NCI-H1417 treated with DMSO at 0.1 percent for 48 hours (cell line): ENCODE measurements at places on chromosomes 1 and 21.
A peak's percentile ranks its signal among the peaks of the same experiment; 100 is the strongest.

- DNase-seq: no peak
Measured at GRCh38 chr1:97553971-97554370, 366.9 kb downstream of the DPYD start.

DNA sequence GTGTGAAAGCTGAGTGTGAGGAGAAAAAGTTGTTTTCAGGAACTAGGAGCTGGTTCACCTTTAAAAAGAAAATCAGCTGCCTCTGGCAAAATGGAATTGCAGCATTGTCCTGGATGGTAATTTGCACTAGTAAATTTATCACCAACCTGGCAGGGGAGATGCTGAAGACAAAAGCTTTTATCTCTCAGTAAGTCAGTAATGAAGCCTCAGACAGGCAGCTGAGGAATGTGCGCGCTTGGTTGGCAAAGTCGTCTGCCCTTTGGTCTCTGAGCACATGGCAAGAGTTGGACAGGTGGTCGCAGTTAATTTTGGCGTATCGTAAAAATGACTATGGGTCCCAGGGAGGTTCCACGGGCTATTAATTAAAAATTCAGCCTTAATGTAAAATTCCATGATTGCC, 131.9 kb downstream of the BACH1 start:
- DNase-seq: no peak

- no peak for DNase-seq
Measured at GRCh38 chr1:20873311-20873710, 86.2 kb upstream of the HP1BP3 start.

DNA sequence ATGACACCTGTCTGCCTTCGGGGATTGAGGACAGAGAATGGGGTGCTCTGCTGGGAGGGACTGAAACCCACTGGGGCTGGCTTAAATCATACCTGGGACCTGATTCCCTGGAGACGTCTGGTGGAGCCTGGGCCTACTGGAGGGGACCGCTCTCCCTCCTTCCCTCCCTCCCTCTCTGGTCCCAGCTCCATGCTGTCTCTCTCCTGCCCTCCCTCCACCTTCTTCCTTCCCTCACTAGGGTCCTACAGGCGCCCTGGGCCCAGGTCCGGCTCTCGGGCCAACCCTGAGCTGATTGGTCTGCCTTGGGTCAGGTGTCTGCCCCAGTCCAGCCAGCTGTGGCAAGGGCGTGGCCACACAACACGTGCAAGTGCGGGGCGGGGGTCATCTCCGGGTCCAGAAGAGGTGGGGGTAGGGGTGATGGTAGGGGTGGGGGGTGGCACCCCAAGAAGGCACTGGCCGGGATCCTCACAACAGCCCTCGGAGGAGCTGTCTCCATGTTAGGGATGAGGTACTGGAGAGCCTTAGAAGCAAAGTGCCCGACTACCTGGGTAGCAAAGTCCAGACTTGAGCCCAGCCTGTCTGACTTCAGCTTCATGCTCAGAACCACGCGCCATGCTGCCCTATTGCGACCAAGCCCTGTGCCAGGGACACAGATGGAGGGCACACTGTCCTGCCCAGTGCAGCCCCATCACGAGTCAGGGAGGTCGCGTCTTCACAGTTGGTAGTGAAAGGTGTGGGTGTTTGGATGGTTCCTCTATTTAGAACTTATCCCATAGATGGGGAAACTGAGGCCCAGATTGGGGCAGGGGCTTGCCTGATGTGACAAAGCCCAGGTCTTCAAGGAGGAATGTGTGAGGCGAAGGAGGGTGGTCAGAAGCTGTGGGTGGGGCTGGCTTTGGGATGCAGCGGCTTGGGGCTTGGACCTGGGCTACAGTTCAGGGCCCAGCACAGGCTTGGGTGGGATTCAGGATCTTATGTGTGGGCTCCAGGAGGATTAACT, 574.1 kb downstream of the PTPRU start:
- DNase-seq: no peak

- no peak for DNase-seq
Measured at GRCh38 chr1:62809788-62810187, 25.9 kb downstream of the ATG4C start.

- no peak for DNase-seq
Measured at GRCh38 chr1:227320476-227320875, 2.2 kb upstream of the CDC42BPA start.

- DNase-seq: no peak
Measured at GRCh38 chr1:161083748-161084596, 5.4 kb downstream of the NECTIN4 start.

- no peak for DNase-seq
Measured at GRCh38 chr1:46466477-46467182, 23.0 kb upstream of the DMBX1 start.

DNA sequence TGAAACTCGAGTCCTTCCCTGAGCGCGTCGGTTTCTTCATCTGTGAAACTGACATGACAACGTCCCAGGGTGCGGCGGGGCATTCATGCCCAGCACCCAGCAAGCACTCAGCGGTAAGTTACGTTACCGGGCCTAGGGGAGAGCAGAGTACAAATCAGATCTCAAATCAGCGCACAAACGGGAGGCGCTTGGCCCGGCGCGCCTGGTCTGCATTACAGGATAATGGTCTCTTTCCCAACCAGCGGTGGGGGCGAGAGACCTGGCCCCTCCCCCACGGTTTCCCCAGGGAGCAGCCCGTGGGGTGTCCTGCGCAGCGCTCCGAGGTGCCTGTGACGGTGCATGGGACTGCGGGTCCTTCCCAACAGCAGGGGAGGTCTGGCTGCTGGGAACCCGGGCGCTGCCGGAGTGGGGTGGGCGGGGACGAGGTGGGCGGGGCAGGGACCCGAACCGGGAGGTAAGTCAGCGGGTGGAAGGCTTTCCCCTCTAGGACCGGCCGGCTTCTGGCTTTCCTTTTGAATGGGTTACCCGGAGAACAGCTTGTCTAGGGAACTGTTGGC, 1.0 kb downstream of the TMEM51 start:
- DNase-seq: no peak

GRCh38 chr1:33367485-33368405, 46.8 kb upstream of the A3GALT2 start:
- peak; percentile 30 for DNase-seq

- DNase-seq: no peak
Measured at GRCh38 chr1:187665483-187665882, 836.7 kb downstream of the PLA2G4A start.

- DNase-seq: no peak
Measured at GRCh38 chr1:23178950-23179349, 10.3 kb upstream of the LUZP1 start.

DNA sequence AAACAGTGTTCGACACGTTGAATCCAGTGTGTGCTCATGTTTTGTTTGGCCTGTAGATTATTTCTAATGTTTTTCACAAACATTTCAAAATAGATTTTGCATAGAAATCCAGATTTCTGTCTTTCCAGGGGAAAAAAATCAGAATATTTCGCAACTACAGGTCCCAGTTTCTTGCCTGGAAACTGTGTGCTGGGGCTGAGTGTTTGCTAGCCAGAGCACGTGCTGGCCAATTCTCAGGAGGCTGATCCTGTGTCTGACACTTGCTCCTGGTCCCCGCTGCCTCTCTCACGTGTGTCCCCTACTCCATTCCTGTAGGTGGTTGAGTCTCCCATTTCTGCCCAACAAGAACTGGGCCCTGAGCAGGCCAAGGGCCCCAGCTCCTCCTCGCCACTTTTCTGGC, 2.4 kb downstream of the MAB21L3 start:
- no peak for DNase-seq

DNA sequence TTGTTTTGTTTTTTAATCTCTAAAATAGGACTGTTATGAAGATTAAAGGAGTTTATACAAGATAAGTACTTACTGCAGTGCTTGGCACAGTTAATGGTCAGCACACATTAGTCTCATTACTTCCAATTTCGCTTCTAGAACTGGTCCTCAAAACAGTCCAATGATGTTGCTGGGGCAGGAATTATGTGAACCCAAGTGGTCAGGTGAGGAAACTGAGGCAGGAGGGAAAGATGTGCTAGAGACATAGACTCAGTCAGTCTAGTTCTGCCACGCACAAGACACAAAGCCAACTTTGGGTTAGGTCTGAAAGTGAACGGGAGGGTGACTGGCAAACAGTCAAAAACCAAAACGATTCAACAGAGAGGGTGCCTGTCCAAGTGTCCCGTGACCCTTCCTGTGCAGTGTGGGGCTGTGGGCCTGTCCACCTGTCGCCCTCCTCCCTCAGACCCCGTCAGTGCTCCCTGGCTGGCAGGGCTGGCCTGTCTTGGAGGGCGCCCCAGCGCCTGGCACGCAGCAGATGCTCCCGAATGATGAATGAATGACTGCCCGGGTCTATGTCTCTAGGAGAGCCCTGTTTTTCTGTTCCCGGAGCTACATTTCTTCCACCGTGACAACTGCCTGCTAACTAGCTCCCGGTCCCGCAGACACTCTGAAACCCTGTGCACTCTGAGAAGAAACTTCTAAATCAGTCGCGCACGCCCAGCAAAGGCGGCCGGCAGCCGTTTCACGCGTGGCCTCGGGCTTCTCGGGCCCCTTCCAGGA, 2.4 kb downstream of the LRP8 start:
- no peak for DNase-seq

DNA sequence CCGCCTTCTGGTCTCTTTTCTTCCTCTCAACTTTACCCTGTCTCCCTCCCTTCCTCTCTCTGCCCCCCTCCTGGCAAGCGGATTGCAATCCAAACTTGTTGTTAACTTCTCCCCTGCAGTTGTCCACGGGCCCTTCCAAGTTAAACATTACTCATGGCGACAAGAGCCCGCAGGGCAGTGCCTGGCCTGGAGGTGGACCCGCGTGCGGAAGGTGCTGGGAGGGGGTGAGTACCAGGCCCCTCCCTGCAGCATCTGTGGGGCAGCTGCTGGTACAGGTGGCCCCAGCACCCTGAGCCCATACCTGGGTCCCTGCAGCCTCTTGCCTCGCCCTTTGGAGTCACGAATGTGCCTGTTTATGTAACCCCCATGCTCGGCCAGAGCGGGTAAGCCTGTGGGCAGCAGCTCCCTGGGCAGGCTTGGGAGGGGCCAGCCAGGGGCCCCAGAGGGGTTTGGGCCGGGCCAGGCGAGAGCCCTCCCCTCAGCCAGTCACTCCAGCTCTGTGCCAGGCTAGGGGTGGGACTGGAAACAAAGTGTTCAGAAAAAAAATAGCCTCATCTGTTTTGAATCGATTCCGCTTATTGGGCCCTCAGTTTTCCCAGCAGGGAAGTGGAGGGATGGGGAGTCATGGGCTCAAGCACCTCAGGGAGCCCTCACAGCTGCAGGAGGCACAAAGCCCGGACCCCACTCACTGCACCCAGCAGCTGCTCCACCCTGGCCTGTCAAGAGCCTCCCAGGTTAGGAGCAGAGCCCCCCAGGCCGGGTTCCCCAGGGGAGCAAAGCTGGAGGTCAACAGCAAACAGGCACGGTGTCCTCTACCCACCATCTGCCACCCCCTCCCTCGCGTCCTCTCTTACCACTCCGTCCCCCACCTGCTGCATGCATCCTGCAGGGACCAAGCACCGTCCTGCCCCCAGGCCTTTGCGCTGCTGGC, 14.0 kb upstream of the FAAP20 start:
- DNase-seq: no peak

DNA sequence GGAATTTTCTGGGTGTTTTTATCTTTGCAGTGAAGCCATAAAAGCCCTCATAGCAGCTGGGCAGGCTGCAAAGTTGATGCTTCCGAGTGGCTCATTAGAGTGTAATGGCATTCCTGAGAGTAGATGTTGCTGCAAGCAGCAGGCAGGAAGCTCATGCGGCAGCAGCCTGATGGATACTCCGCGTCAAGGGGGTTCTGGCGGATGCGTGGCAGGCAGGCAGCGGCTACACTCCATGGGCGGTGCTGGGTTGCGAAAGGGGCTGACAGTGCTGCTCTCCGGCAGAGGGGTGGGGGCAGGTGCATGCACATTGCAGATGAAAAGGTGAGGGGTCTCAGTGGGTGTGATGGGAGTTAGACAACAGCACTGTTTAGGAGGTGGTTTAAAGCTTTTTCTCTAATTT, 93.2 kb upstream of the AJAP1 start:
- no peak for DNase-seq

GRCh38 chr1:36782785-36783184, 251.5 kb downstream of the GRIK3 start:
- no peak for DNase-seq

DNA sequence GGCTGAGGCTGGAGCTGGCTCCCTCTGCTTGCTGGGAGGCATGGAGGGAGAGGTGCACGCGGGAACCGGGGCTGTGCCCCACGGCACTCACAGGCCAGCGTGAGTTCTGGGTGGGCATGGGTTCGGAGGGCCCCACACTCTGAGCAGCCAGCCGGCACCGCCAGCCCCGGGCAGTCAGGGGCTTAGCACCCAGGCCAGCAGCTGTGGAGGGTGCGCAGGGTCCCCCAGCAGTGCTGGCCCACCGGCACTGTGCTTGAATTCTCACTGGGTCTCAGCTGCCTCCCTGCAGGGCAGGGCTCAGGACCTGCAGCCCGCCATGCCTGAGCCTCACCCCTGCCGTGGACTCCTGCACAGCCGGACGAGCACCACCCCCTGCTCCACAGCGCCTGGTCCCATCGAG, 164.9 kb upstream of the PLD5 start:
- DNase-seq: no peak

DNA sequence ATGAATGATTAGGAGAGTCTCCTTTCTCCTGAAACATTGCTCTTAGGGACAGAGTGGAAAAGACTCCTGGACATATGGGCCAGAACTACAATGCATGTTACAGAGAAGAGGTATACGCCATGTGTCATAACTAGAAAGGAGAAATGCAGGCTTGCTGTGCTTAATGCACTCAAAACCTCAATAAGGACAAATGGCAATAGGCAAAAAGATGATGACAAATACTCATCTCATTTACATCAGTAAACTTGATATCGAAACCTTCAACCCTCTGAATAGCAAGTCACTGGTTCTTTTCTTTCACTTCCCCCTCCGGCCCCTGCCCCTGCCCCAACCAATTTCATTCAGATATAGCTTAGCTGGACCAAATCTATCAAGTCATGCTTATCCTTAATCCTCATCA, 1.9 kb upstream of the GPR88 start:
- DNase-seq: no peak

GRCh38 chr1:108009603-108010195, 44.7 kb upstream of the VAV3 start:
- DNase-seq: no peak

DNA sequence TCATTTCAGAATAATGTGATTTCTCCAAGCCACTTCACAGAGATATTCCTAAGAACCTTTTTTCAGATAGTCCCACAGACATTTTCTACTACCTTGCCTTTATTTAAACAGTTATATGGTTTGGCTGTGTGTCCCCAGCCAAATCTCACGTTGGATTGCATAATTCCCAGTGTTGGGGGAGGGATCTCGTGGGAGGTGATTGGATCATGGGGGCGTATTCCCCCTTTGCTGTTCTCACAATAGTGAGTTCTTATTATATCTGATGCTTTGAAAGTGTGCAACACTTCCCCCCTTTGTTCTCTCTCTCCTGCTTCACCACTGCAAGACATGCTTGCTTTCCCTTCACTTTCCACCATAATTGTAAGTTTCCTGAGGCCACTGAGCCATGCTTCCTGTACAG, 93.6 kb upstream of the ZNF678 start:
- DNase-seq: no peak

- no peak for DNase-seq
Measured at GRCh38 chr1:118081387-118081786, 103.6 kb downstream of the SPAG17 start.

DNA sequence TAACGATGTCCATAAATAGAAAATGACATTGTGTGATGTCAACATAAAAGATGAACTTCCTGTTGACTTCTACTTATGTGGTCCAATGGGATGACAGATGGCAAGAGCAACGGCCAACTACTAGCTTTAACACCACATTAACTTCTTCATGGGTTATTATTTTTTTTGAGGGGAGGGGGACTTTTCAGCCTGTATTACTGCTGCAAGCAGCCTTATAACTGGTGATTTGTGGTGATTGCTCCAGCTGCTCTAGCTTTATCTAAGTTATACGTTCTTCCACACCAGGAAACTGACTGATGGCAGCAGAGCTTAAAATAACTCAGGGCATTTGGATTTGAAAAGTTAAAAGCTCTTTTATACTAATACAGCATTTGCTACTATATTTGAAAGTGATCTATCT, 228.8 kb upstream of the B3GALT2 start:
- no peak for DNase-seq
